ENCODE measurements at places on chromosomes 6 and 20.
A peak's percentile ranks its signal among the peaks of the same experiment; 100 is the strongest.

DNA sequence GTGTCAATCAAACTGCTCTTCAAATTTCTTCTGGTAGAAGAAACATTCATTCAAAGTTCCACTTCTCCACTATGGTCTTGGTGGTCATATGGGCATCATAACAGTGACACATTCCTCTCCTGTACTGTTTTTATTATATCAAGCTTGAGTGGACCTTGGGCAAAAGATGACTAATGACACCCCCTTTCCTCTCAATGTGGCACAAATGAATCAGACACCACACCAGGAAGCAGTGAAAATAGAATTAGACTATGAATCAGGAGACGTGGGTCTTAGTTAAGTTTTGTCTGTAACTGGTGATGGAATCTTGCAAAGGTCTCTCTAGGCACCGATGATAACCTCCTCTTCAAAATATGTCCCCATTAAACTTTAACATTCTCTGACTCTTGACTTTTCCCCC lies 9.0 kb upstream of the NRSN1 start:
- H3K36me3 ChIP-seq: no peaks in the 10 kb centered on the region
- DNase-seq: no peak
- H3K27me3 ChIP-seq: no peaks in the 10 kb centered on the region
- no peak overlapping the region for H3K4me3 ChIP-seq

DNA sequence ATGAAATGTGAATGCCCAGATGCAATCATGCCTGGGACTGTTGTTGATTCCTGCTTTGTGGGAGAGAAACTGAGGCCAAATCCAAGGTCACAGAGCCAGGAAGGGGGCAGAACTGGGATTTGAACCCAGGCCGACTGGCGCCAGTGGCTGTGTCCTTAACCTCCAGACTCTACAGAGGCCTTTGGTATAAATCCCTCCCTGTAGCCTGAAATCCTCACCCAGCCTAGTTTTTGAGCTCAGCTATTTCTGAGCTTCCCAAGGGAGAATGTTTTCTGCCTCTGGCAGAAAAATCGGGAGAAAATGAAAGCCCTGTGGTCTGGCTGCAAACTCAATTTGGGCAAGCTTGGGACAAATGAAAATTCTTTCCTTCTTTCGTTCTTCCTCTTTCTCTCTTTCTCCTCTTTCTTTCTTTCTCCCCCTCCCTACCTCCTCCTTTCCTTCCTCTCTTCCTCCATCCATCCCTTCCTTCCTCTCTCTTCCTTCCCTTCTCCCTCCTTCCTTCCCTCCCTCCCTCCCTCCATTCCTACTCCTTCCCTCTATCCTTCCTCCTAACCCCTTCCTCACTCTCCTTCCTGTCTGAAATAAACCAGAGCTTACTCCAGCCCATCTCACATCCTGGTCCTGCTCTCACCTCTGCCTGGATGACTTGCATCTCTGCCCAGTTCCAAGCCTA lies 34.9 kb downstream of the SNAI1 start:
- DNase-seq: no peak
- H3K4me1 ChIP-seq: peaks cover 30% of the 10 kb centered on the region
- H3K27me3 ChIP-seq: no peaks in the 10 kb centered on the region

- H3K4me3 ChIP-seq: no peak overlapping the region
- DNase-seq: no peak
- no peaks in the 10 kb centered on the region for H3K36me3 ChIP-seq
Measured at GRCh38 chr6:28478518-28478917, 35.2 kb upstream of the ZSCAN23 start.

DNA sequence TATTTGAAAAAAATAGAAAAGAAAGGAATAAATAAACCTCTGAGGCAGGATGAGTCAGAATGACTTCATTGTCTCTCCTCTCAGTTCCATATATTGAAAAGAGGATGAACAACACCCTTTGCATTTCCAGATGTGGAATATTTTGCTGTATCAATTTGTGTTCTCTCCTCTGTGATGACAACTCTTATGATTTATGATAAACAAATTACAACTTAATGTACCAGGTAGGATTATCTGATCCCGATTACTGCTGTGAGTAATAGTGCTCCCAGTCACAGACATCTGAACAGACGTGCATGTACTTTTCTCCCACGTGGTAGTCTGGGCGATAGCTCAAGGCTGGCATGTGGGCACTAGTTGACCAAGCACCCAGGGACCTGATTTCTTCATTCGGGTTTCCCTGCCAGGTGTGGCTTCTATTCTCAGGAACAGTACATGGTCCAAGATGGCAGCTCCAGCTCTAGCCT lies 142.1 kb upstream of the SULF2 start:
- H3K27ac ChIP-seq: peak overlapping the region; percentile 86
- DNase-seq: no peak
- H3K27me3 ChIP-seq: peaks cover 19% of the 10 kb centered on the region
- no peaks in the 10 kb centered on the region for H3K36me3 ChIP-seq

DNA sequence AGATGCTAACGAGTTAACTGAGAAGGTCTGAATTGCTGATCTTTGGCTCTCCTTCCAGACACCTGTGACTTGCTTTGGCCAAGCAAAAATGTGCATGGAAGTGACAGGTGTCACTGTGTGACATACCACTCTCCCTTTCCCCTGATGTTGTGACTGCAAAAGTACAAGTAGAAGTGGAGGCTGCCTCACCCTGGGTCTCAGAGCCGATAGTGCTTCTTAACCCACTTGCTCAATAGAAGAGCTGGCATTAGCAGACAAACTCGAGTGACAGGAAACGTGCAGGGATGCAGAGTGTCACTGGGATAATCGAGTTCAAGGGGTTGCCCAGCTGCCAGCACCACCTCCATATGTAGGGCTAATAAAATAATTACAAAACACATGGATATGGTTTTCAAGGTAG lies 16.4 kb upstream of the SPO11 start:
- no peak overlapping the region for H3K4me3 ChIP-seq
- H3K27me3 ChIP-seq: peaks cover 4% of the 10 kb centered on the region
- no peak overlapping the region for H3K27ac ChIP-seq
- H3K36me3 ChIP-seq: no peaks in the 10 kb centered on the region

DNA sequence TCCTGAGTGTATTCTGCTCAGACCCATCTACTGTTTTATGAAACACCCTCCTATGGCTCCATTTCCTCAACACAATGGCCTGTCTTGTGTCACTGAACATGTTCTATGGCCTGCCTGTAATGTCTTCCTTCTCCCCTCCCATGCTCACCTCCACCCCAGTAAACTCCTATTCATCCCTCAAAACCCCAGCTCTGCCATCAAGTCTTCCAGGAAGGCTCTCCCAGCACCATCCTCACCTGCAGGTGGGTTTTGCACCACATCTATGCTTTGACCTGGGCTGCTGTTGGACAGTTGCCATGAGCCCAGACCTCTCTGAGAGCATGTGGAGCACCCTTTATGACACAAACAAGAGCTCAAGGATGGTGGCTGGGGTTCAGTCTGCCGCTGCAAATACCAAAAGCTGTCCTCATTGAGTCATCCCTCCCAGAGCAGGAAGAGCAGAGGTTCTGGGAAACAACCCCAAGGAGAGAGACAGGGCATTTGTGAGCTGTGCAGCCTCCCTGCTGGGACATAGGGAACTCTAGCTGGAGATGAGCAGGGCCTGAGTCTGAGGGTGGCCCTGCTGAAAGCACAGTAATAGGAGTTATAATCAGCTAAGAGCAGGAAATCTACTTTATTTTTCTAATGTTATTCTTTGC lies 93.8 kb upstream of the CD93 start:
- no peak for DNase-seq
- no peaks in the 10 kb centered on the region for H3K36me3 ChIP-seq
- no peaks in the 10 kb centered on the region for H3K4me1 ChIP-seq
- no peak overlapping the region for H3K4me3 ChIP-seq

All from esophagus squamous epithelium (tissue), 5 donors.